ENCODE measurements at places on chromosomes 13 and 19.

- H3K4me1 ChIP-seq = peaks cover 42% of the 10 kb centered on the region
- H3K36me3 ChIP-seq = peaks cover 15% of the 10 kb centered on the region
- H3K4me3 ChIP-seq = peak overlapping the region; percentile 84
- peak overlapping the region; percentile 86 for H3K27ac ChIP-seq
These were observed 2.0 kb downstream of the ZBTB7A start for GRCh38 chr19:4064496-4065260.

- H3K27ac ChIP-seq = no peak overlapping the region
- H3K4me1 ChIP-seq = no peaks in the 10 kb centered on the region
- no peak for DNase-seq
- peaks cover 15% of the 10 kb centered on the region for H3K27me3 ChIP-seq
- no peaks in the 10 kb centered on the region for H3K36me3 ChIP-seq
These were observed 21.4 kb upstream of the MICU2 start for GRCh38 chr13:21625366-21625765.

- H3K27me3 ChIP-seq = no peaks in the 10 kb centered on the region
- H3K4me1 ChIP-seq = peaks cover 60% of the 10 kb centered on the region
- peak overlapping the region; percentile 66 for H3K27ac ChIP-seq
- peaks cover 62% of the 10 kb centered on the region for H3K36me3 ChIP-seq
- H3K4me3 ChIP-seq = no peak overlapping the region
These were observed 6.1 kb upstream of the PRKD2 start for GRCh38 chr19:46723023-46723461.

- H3K36me3 ChIP-seq = peaks cover 47% of the 10 kb centered on the region
- peak overlapping the region; percentile 30 for H3K27ac ChIP-seq
These were observed 47.4 kb downstream of the ZFP14 start for GRCh38 chr19:36331353-36332228.

GRCh38 chr13:44307255-44307654 is 66.4 kb upstream of the SERP2 start:
- peaks cover 5% of the 10 kb centered on the region for H3K4me1 ChIP-seq
- no peaks in the 10 kb centered on the region for H3K36me3 ChIP-seq
- no peak for DNase-seq

GRCh38 chr13:43297967-43298678 is 274.7 kb downstream of the DNAJC15 start:
- no peak overlapping the region for H3K27ac ChIP-seq
- DNase-seq = no peak
- H3K4me3 ChIP-seq = no peak overlapping the region
- H3K36me3 ChIP-seq = no peaks in the 10 kb centered on the region
- H3K27me3 ChIP-seq = peaks cover 35% of the 10 kb centered on the region
- H3K4me1 ChIP-seq = no peaks in the 10 kb centered on the region

DNA sequence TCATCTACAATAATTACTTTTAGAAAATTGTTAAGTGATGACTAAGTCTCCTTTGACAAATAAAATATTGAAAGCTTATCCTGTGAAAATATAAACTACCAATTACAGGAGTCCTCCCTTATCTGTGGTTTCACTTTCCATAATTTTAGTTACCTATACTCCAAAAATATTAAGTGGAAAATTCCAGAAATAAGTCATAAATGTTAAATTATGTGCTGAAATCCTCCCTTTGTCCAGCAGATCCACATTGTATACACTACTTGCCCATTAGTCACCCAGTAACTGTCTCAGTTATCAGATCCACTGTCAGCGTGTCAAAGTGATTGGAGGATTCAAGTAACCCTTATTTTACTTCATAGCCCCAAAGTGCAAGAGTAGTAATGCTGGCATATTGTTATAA is 98.1 kb downstream of the SERP2 start:
- no peak for DNase-seq
- no peaks in the 10 kb centered on the region for H3K27me3 ChIP-seq
- H3K4me3 ChIP-seq = no peak overlapping the region

GRCh38 chr13:30061217-30061616 is 210.8 kb upstream of the UBL3 start:
- H3K27ac ChIP-seq = no peak overlapping the region
- H3K4me3 ChIP-seq = no peak overlapping the region
- H3K4me1 ChIP-seq = no peaks in the 10 kb centered on the region
- H3K36me3 ChIP-seq = no peaks in the 10 kb centered on the region
- peaks cover 12% of the 10 kb centered on the region for H3K27me3 ChIP-seq

- no peak overlapping the region for H3K27ac ChIP-seq
- H3K36me3 ChIP-seq = no peaks in the 10 kb centered on the region
These were observed 126.6 kb downstream of the HS6ST3 start for GRCh38 chr13:96216543-96216942.

DNA sequence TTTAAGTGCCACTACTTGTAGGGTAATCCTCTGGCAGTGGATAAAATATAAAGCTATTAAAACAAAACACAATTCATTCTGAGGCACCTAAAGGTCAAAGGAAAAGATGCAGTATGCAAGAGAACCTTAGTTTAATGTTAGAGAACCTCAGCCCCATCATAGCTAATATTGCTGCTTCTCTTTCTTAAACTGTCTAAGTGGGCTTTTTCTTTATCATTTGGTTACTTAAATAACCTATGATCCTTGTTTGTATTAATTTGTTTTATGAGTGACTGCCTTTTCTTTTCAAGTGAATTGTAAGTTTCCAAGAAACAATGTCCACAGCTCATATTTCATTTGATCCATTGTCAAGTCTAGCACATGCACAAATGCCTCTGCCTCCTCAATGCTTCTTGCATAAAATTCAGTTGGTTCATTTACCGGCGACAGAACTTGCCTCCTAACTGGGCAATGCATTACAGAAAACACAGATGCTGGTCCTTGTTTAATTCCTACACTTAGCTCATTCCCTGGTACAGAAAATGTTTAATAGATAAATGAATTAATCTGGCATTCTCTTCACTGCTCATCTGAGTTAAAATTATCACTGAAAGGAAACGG is 1049.8 kb downstream of the OLFM4 start:
- H3K4me3 ChIP-seq = no peak overlapping the region
- no peak overlapping the region for H3K27ac ChIP-seq
- no peaks in the 10 kb centered on the region for H3K36me3 ChIP-seq
- no peaks in the 10 kb centered on the region for H3K27me3 ChIP-seq
- no peak for DNase-seq

DNA sequence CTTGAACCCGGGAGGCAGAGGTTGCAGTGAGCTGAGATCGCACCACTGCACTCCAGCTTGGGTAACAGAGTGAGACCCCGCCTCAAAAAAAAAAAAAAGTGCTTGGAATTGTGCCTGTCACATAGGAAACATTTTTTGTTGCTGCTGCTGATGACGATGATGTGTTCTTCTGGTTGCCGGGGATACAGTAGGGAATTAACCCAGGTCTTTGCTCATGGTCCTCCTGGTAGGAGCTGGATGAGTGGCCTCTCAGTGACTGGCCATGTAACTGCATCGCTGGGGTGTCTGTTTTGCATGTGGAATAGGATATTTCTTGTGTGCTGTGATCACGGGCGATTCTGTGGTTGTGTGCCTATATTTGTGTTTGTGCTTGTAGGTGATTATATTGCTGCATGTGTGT is 4.7 kb upstream of the CNFN start:
- H3K27ac ChIP-seq = no peak overlapping the region
- H3K36me3 ChIP-seq = no peaks in the 10 kb centered on the region
- peaks cover 16% of the 10 kb centered on the region for H3K27me3 ChIP-seq
- H3K4me1 ChIP-seq = peaks cover 21% of the 10 kb centered on the region

DNA sequence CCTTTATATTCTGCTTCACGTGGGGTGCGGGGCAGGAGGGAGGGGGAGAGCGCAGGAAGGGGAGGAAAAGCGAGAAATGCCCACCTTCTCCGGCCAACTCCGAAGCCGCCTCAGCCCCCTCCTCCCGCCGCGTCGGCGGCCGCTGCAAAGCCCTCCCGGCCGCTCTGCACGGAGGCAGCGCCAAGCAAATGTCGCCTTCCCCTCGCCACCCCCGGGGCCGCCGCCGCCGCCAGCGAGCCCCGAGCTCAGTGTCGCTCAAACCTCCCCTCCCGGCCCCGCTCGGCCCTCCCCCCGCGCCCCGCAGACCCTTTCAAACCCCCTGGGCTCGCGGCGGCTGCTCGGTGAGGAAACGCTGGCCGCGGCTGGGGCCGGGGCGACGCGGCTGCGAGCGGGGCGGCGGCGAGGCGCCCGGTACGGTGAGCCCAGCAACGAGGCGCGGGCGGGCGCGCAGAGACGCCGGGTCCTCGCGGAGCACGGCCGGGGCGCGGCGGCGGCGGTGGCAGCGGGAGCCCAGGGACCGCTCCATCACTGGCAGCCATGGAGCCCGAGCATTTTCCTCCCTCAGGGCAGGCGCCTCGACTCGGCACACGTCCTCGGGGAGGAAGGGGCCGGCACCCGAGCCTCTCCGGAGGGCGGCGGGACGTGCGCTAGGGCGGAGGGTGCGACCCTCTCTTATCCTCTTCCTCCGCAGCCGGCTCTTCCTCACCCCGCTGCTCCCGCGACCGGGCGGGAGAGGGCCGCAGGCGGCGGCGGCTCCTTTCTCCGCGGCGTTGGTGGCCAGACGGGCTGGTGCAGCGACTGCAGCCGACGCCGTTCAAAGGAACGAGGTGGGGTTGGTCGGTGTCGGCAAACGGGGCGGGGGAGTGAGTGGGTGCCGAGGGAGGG is 463 bp upstream of the TSC22D1 start:
- H3K4me3 ChIP-seq = peak overlapping the region; percentile 95
- H3K27ac ChIP-seq = peak overlapping the region; percentile 92
- peaks cover 36% of the 10 kb centered on the region for H3K4me1 ChIP-seq
- peaks cover 25% of the 10 kb centered on the region for H3K36me3 ChIP-seq

- H3K4me1 ChIP-seq = no peaks in the 10 kb centered on the region
- no peaks in the 10 kb centered on the region for H3K36me3 ChIP-seq
- no peaks in the 10 kb centered on the region for H3K27me3 ChIP-seq
- DNase-seq = no peak
- no peak overlapping the region for H3K4me3 ChIP-seq
These were observed 289.2 kb downstream of the FGF9 start for GRCh38 chr13:21960108-21960507.

DNA sequence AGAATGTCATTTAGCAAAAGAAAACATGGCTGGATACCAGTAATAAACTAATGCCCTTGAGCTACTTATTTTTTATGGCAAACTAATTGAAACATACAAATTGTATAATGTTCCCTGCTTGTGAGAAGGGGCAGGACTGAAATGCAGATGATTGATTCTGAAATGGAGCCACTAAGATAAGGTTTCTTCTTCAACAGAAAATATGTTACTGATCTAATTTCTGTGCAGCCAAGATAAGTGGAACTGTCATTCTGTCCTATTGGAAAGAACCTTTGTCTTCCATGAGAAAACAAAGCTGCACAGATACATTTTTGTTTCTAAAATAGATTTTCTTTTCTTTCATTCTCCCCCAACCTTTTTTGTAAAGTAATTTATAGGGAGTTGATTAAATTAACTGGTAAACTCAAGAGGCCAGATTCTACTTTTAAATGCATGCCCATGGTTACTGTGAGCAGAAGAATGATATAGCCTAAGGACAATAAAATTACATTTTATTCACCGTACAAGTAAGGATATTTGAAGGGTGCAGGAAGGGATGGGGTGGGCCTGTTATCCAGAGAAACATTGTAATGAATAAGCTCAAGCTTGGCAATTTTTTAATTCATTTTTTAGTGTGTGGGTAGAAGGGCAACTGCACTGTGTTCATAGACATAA is 39.9 kb downstream of the STARD13 start:
- H3K27ac ChIP-seq = no peak overlapping the region
- no peak overlapping the region for H3K4me3 ChIP-seq
- H3K27me3 ChIP-seq = no peaks in the 10 kb centered on the region
- no peak for DNase-seq

DNA sequence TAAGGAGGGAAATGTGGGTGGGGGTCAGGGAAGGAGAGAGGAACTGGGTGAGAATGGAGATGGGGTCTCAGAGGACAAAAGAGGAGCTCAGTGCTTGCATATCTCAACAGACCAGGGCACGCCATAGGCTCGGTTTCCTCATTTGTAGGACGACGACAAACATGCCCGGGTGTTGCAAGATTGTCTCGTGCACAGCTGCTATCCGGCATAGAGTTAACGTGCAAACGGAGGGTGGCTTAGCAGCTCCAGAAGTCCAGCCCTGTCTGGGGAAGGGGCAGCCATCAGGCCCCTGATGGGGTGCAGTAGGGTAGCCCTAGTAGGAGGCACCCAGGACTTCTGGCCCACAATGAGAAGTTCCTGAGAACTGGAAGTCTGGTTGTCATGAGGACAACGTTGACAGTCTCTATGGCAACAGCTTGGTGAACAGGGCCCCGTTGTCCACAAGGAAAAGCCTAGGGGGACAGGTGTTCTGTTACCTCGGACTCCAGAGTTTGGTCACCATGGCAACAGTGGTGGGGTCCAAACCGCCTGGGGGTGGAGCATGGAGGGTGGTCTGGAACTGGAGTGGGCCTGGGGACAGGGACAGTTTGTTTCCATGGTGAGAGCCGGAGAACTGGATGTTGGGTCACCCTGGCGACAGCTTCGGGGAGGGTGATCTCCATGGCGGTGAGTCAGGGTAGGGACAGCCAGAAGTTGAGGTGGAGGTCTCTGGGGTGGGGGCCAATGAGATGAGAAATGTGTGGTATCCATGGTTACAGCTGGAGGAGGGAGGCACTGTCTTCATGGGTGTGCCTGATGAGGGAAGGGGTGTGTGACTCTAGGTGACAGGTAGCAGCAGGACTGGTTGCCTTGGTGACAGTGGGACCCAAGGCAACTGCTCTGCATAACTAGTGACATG is 16.8 kb downstream of the TM6SF2 start:
- H3K4me1 ChIP-seq = peaks cover 5% of the 10 kb centered on the region
- no peak for DNase-seq
- peaks cover 28% of the 10 kb centered on the region for H3K27me3 ChIP-seq
- H3K36me3 ChIP-seq = no peaks in the 10 kb centered on the region
- H3K4me3 ChIP-seq = no peak overlapping the region
- no peak overlapping the region for H3K27ac ChIP-seq

DNA sequence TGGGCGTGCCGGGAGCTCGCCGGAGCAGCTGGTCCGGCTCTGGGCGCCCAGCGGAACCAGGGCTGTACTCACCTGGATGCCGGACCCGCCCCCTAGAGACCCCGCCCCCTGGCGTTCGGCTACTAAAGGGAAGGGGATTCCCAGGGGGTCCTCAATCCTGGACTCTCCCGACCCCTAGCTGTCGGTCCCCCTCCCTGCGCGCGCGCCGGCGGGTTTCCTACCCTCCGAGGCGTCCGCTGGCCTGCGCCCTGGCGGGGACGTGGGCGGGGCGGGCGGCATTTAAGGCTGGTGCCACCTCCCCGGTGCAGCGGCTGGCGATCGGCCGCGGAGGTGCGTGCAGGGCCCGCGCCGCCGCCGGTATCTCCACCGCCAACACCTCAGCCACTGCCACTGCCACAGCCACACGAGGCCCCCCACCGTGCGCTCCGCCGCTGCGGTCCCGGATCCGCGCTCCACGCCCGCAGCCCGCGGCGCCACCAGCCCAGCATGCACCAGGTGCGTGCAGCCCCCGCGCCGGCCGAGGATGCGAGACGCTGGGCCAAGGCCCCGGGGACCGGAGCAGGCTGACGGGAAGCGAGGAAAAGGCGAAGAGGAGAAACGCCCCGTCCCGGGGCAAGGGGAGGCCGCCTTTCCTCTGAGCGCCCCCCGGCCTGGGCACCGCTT is at the start of gene ATP12A:
Gene ATP12A, plus strand, starts transcription at position 151 of the 663 bp plus-strand sequence. Its CDS starts 336 bp downstream, at position 487.
- H3K4me3 ChIP-seq = peak within 1 kb of the TSS; percentile 23
- peak; percentile 25 for DNase-seq
- H3K4me1 ChIP-seq = peaks cover 33% of the 10 kb centered on the region
- no peak within 1 kb of the TSS for H3K27ac ChIP-seq

DNA sequence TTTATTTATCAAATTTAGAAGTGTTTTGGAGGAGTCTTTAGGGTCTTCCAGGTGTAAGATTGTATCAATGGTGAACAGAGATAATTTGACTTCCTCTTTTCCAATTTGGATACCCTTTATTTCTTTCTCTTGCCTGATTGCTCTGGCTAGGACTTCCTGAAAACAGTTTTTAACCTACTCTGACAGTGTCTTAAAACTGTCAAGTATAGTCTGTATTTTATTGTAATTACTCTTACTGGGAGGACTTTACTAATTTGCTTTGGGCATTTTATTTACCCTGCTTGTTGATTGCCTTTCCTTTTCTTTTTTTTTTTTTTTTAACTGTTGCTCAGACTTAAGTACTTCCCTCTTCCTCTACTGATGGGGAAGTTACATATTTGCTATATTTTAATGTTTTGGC is 81.3 kb downstream of the URI1 start:
- peaks cover 28% of the 10 kb centered on the region for H3K36me3 ChIP-seq
- no peaks in the 10 kb centered on the region for H3K27me3 ChIP-seq
